ENCODE measurements at places on chromosomes 1 and 21. TPM values are rescaled to one million over a fixed set of nuclear protein-coding genes. Genes with fewer than 3 reads are reported as not detected.

DNA sequence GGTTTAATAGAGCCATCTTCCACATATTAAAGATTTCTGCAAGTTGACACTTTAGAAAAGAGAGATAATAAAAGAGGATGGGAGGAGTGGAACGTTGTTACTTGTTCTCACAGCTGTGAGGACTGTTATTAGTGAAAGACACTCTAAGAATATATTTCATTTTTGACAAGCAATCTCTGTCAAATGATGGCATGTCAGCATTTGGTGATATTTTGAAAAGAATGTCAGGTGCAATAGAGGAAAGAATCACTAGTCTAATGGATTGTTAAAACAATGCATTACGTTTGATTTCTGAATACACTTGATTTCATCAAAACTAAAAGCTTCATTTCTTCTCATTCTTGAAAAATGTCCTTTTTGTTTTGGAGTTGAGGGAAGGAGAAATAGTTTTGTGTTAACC lies 853.4 kb downstream of the PLA2G4A start:
- no peak for DNase-seq

GRCh38 chr1:66251546-66251945 lies 282.4 kb upstream of the SGIP1 start:
- DNase-seq, result no peak

- DNase-seq, result no peak
These were observed 38.9 kb upstream of the C1orf185 start for GRCh38 chr1:51063121-51063520.

DNA sequence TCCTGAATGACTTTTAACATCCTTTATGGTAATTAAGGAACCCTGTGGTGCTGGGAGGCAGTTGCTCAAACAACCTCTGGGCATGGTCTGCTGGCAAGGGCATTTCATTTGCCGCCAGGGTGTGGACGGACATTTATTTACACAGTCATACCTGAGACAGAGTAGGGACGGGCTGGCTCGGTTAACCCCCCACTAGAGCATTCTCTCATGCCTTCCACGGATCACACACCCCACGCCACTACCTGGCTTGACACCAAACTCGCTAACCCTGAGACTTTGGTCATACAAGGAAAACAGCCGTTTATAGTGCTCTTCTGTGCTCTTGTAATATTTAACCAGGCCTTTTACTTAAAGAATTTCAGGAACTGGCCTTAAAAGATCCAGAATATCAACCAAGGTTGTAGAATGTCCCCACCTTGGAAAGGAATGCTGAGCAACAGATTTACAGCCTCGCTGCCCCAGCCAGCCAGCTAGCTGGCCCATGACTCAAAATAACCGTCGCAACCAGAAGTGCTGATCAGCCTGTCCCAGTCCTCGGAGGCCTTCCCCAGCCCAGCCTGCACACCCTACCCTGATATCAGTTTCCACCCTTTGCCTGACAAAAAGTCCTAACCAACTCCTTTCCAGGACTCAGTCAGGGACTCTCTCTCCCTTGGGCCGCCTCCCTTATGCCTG lies 6.5 kb upstream of the PDXK start:
- DNase-seq, result no peak

DNA sequence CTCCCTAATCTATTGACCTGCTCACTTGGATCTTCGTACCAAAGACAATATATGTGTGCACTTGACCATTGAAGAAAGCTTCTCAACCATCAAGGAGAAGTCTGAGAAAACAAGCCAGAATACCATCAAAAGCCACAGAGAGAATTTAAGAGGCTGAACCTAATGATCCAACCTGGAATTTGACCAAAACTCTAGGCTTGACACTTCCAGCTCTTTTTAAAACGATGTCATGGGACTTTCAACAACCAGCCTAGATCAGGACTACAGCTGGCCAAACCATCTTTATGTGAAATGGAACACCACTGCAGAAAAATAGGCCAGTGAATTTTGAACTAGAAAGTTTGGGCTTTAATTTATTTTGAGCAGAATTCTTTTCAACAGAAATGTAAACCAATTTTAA lies 444.4 kb downstream of the LTN1 start:
- DNase-seq, result no peak

DNA sequence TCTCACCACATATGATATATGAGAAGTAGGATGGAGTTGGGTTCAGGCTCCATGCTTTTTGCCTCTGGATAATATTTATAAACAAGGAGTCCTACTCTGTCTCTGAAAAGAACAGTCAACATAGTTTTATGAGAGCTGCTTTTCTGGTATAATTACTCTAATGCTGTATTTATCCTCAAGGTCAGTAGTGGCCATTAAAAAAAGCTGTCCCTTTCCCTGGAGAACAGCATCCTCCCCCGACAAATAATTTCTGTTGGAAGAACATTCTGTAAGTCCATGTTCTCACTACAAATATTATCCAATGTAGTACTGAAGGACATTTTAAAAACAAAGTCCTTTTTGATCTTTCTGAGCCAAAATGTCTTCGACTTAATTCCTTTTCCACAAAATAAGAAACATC lies 9.0 kb upstream of the RGS5 start:
- DNase-seq, result no peak

DNA sequence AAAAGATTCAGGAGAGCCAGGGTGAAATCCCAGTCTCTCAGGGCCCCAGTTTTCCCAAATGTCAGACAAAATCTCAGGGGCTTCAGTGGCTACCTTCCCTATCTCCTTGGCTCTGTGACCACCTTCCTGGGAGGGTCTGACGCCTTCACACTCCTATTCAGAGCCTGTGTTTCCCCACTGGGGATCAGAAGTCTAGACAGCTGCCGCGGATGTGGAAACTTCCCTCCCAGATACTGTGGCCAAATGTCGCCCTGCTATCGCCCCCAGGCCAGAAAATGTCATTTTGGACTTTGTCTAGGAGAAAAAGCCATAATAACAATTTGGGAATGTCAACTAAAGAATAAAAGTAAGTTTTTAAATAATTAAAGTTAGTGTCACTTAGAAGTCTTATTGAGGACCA lies 15.9 kb downstream of the A3GALT2 start:
- DNase-seq, result no peak

C8A gene
- not detected for polyA plus RNA-seq

MCOLN2 gene
- polyA plus RNA-seq, result 1.4 TPM
